Skin of body (tissue), 3 donors: ENCODE measurements at places on chromosomes 7 and 10. TPM values are rescaled to one million over a fixed set of nuclear protein-coding genes. Genes with fewer than 3 reads are reported as not detected.

GRCh38 chr10:101030496-101031127, 317 bp downstream of the PDZD7 start:
- DNase-seq = no peak

GRCh38 chr10:101601541-101601940, 13.4 kb downstream of the DPCD start:
- no peak for DNase-seq

GRCh38 chr7:68676813-68677535, 921.3 kb upstream of the AUTS2 start:
- peak; percentile 84 for DNase-seq

GRCh38 chr10:98466861-98467505, 20.2 kb upstream of the HPS1 start:
- no peak for DNase-seq

GRCh38 chr7:121547544-121548092, 151.5 kb upstream of the FAM3C start:
- DNase-seq = peak; percentile 71

- DNase-seq = no peak
These were observed 28.9 kb downstream of the PPP1R3C start for GRCh38 chr10:91603931-91604331.

- no peak for DNase-seq
These were observed 8.0 kb downstream of the HGF start for GRCh38 chr7:81761821-81762220.

- DNase-seq = no peak
These were observed 16.1 kb upstream of the NPFFR1 start for GRCh38 chr10:70299876-70300275.

DNA sequence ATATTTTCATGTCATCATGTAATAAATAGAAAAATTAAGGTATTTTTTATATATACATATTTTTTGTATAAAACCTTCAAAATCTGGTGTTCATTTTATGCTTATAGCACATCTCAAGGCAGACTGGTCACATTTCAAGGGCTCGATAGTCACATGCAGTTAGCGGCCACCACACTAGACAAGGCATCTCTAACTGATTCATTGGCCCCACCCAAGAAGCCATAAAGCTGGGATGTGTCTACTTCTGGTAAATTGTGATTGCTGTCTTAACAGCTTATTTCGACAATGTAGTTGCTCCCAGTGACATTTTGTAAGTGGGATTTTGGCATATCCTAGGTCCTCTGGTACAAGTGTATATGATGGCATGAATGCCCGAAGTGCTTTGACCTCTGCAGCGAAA, 168.7 kb downstream of the FRMD4A start:
- no peak for DNase-seq

GRCh38 chr7:175955-176354, 16.4 kb upstream of the FAM20C start:
- DNase-seq = no peak

DNA sequence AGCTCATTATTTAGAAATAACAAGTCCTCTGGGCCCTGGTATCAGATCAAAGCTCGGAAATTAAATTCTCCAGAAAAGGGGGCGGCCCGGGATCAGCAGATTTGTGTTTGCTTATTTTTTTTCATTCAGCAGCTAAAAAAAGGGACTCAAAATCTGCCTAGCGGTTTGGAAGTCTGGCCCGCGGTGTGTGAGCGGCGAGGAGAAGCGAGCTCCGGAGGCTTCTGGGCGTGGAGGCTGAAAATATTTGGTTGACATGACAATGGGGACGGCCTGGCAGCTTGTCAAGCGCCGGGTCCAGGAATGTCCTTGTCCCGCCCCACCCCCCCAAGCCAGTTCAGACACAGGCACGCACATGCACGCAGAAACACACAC, 43.4 kb downstream of the FOXL3 start:
- peak; percentile 67 for DNase-seq

DNA sequence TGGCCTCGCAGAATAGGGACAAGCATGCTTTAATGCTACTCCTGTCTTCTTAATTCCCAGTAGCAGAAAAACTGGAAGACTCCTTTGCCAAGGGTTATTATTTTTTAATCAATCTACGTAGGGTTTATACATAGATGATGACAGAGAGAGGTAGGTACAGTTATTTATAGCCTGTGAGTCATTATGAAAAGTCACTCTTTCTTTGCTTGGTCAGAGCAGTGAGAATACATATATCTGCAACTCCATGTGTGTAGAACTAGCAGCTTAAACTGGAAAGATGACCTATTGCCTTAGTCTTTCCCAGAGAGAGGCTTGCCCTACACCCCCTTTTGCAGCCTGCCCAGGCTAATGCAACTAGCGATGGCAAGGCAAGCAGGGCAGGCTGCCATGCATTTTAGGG, 1050.6 kb downstream of the NRG3 start:
- DNase-seq = no peak

DNA sequence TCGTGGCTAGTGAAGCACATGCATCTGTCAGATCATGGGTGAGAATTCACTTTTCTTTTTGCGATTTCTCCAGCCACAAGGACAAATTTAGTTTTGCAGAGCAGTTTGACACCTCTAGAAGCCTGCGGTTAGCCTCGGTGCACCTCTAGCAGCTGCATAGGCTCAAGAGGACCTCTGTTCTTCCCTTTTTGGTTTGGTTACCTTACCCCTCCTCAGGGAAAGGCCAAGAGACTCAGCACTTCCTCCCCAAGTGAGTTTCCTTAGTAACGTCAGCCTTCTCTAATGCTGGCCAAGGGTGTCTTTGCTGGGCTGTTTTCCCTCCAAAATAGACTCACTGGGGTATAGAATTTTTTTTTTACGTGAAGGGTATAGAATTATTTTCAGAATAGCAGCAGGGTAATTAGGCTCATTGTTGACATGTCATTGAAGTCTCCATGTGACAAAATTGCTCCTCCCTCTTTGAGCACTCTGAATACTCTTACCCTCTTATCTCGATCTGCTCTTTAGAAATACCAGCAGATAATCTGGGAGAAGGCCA, 97.8 kb downstream of the AUTS2 start:
- DNase-seq = no peak

DNA sequence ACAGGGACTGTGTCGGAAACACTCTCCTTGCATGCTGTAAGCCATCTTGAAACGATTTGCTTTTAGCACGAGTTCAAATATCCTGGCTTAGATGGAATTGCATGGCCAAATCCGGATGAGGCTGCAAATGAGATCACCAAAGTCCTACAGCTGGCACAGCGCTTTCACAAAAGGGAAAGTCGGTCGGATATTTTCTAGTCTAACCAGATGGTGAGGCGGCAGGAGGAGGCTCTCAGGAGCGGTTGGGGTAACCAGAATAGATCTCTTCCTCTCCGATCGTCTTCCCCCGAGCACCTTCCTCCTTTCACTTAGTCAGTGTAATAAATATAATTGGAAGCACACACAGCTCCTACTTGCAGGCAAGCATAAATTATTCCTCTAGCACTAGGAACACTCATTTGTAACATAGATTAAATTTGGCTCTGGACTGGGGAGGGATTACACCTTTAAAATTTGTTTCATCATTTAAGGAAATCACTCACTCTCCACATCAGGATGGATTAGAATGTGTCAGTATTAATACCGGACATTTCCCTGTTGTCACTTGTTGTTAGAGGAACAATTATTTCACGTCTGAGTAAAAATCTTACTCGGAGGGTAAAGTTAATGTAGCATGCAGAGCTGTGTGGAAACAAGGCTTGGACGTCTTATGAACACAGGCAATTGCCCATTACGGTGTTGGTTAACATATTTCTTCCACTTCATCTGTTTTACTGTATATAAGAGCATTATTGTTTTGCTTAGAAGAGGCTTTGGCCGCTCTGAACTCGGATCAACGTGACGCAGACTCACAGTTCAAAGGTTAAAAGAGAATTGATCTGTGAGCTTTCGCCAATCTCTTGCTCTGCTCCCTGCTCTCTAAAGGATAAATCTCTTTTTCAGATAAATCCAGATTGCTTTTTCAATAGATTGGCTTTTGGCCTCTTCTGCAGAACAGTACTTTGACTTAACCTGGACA, 857.9 kb downstream of the TYW1 start:
- DNase-seq = peak; percentile 73

GRCh38 chr10:5812283-5813090, 747 bp downstream of the GDI2 start:
- DNase-seq = peak; percentile 3

GRCh38 chr7:90404777-90405176, 1.5 kb downstream of the CLDN12 start:
- no peak for DNase-seq

DNA sequence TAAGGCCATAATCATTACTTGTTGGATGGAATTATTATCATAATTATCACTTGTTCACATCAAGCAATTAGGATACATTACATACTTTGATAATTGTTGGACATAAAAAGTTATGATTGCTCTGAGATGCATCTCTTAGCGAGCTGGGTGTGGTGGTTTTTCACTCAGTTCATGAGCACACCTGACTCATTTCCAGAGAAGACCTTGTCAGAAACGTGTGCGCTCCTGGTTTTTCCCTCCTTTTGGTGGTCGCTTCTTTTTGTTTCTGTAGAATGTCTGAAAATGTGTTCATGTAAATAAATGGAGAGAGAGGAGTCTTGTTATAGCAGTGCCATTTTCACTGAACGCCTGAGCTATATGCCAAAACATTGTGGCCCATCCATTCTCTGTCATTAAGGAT, 141.3 kb downstream of the PAXIP1 start:
- no peak for DNase-seq

- DNase-seq = no peak
These were observed 114.0 kb downstream of the ST7 start for GRCh38 chr7:117067340-117067739.

GRCh38 chr7:106600569-106601373, 60.2 kb downstream of the CCDC71L start:
- DNase-seq = no peak

DNA sequence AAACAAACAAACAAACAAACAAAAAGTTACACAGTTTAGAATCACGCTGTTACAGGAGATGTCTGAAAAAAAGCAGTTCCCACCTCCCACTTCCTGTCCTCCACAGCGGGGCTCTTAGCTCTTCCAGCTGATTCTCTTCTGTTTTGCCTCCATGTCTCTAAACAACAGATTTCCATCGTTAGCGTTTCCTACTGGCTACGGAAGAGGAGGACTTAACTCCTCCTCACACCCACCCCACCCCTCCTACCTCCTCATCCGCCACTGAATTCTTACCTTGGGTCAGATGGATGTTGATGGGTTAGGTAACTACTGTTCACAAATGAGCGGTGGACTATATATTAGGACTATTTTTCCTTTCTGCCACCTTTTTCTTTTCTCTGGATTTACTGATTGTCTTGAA, 36.8 kb upstream of the NUB1 start:
- no peak for DNase-seq

- no peak for DNase-seq
These were observed 13.1 kb upstream of the TLX1 start for GRCh38 chr10:101118031-101118430.

GRCh38 chr7:93390660-93391059, 158.5 kb downstream of the VPS50 start:
- DNase-seq = no peak

DNA sequence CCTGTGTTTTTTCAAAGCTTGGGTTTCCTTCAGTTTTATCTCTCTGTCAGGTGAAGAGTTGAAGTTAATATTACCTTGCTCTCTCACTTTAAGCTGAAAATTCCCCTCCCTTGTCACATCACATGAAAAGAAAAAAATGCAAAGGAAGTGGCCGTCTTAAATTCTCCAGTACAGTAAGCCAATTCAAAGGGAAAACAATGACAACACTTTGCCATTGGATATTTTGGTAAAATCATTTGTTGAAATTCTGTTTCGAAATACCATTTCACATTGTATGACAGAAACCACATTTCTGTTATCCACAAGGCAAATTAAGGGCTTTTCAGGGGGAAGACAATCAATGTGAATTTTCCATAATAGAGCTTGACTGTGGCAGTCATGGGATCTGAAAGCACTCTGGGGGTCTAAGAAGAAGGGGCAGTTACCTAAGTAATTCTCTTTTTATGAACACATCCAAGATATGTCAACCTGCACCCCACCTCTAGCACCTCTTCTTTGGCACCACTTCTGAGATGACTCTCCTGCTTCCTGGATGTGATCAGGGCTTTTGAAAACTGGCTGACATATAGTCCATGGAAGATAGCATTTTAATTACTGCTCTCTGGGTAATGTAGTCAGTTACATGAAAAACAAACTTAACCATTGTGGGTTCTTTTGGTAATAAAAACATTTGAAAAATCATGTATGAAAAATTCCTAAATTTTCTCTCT, 63.8 kb downstream of the ENTPD1 start:
- DNase-seq = no peak

- DNase-seq = no peak
These were observed 1.2 kb downstream of the UPP1 start for GRCh38 chr7:48090095-48090805.

DNA sequence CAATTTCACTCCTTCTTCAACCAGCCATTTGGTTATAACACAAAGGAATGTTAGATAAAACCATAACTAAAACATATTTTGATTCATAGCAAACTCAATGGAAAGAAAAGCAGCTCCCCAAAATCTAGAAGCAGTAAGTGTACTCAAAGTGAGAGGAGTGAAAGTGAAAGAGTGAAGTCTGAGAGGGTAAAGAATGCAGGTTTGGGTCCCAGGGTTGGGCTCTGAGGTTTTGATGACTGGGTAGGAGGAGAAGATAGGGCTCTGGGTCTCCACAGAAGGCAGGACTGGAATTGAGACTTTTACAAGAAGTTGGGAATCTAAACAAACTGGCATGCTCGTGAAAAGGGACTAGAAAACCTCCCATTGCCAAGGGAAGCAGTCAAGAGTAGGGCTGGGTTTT, 85.4 kb upstream of the RSU1 start:
- DNase-seq = no peak

DNA sequence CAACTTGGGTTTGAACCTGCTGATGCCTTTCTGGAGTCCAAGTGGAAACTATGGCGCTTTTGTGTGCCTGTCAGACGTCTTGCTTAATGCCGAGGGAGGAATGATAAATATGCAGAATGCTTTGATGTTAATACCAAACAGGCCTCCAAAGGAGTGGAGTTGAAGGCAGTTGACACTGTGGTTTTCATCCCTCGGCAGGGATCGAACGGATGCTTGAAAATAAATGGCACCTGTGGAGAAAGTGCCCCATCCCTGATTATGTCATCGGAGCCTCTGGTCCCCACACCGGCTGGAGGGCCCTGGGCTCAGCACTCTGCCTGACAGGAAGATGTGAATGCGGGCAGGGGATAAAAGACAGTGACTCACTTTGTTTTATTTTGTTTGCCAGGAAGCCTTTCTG, 148.7 kb upstream of the GPR26 start:
- DNase-seq = no peak

- no peak for DNase-seq
These were observed 79.1 kb downstream of the SPDYE5 start for GRCh38 chr7:75571209-75571608.

Gene NAT16
- total RNA-seq = not detected

Gene MYL7
- 2.0 TPM for total RNA-seq

Gene CLRN3
- total RNA-seq = 0.39 TPM

Gene MYOZ1
- 122 TPM for total RNA-seq

Gene OR6B1
- not detected for total RNA-seq

Gene TFEC
- total RNA-seq = 2.2 TPM

Gene NEURL1
- 2.1 TPM for total RNA-seq

Gene SAMD9L
- 7.6 TPM for total RNA-seq

Gene AQP1
- 56.5 TPM for total RNA-seq

Gene EPHA1
- total RNA-seq = 16.2 TPM

Gene ANK3
- total RNA-seq = 78.0 TPM

Gene TUBAL3
- total RNA-seq = 0.20 TPM

Gene FBH1
- total RNA-seq = 56.4 TPM
